ENCODE measurements at places on chromosomes 6 and 20. TPM values are rescaled to one million over a fixed set of nuclear protein-coding genes. Genes with fewer than 3 reads are reported as not detected.

The HLA-DQA2 gene
- total RNA-seq, result not detected

The TRIM31 gene
- 2.0 TPM for total RNA-seq

The SNHG17 gene
- 188 TPM for total RNA-seq

The ERMARD gene
- total RNA-seq, result 6.3 TPM

The TREML1 gene
- not detected for total RNA-seq

The CBLN4 gene
- total RNA-seq, result not detected

The GJA1 gene
- 71.3 TPM for total RNA-seq

Data from A549 treated with DMSO at 1 μM for 4 hours (cell line).